ENCODE measurements at places on chromosomes 5 and 9. TPM values are rescaled to one million over a fixed set of nuclear protein-coding genes. Genes with fewer than 3 reads are reported as not detected.

Gene RNF130
- 28.1 TPM for total RNA-seq

Gene ADGRV1
- total RNA-seq, result 0.04 TPM

Gene FNBP1
- total RNA-seq, result 29.7 TPM

Gene CNTNAP3B
- 202 TPM for total RNA-seq

Gene DOK3
- total RNA-seq, result 2.0 TPM

Gene NUTM2F
- not detected for total RNA-seq

Gene CER1
- not detected for total RNA-seq

Gene IER5L
- total RNA-seq, result 13.4 TPM

Gene CAVIN4
- total RNA-seq, result 1.4 TPM

Gene SAPCD2
- 31.1 TPM for total RNA-seq

Gene ROR2
- total RNA-seq, result not detected

Gene PDE6A
- not detected for total RNA-seq

Gene F2RL2
- 0.66 TPM for total RNA-seq

Gene GMCL2
- not detected for total RNA-seq

Gene IL9
- not detected for total RNA-seq

Gene ENG
- total RNA-seq, result 46.5 TPM

Gene DIRAS2
- total RNA-seq, result not detected

Gene DNAI1
- total RNA-seq, result not detected

Gene SLC36A3
- not detected for total RNA-seq

Gene MIER3
- 20.0 TPM for total RNA-seq

Gene PSIP1
- total RNA-seq, result 59.4 TPM

Gene TNIP1
- total RNA-seq, result 87.9 TPM

Gene CCDC180
- 0.74 TPM for total RNA-seq

Gene TLR4
- total RNA-seq, result 51.7 TPM

Gene RXRA
- 19.0 TPM for total RNA-seq

Gene HSPB3
- total RNA-seq, result not detected

Gene GBA2
- total RNA-seq, result 64.9 TPM

Gene DAB2
- total RNA-seq, result 100 TPM

Gene SPTLC1
- total RNA-seq, result 119 TPM

Gene PCDHB6
- total RNA-seq, result 0.07 TPM

Gene ADAMTS19
- total RNA-seq, result not detected

Gene PCDHA4
- 0.42 TPM for total RNA-seq

Gene IRX2
- not detected for total RNA-seq

Gene FAM120AOS
- total RNA-seq, result 32.6 TPM

Gene LRSAM1
- total RNA-seq, result 11.7 TPM

Gene TSSK1B
- not detected for total RNA-seq

Gene SPAG8
- total RNA-seq, result 0.25 TPM

Gene TLE1
- 42.4 TPM for total RNA-seq

Gene MYOZ3
- 0.59 TPM for total RNA-seq

Gene PGM5
- 0.26 TPM for total RNA-seq

Gene GABRP
- 0.33 TPM for total RNA-seq

Gene WDR31
- total RNA-seq, result 1.4 TPM

Gene POLE3
- 52.6 TPM for total RNA-seq

Gene GAS1
- total RNA-seq, result 0.13 TPM

Gene MARCOL
- total RNA-seq, result not detected

Gene CREBRF
- total RNA-seq, result 11.3 TPM

Gene ACTBL2
- total RNA-seq, result not detected

Gene MZB1
- not detected for total RNA-seq

Gene BAAT
- not detected for total RNA-seq

Gene SPATA6L
- 2.5 TPM for total RNA-seq

Gene CENPP
- total RNA-seq, result 5.3 TPM

Gene CATSPER3
- not detected for total RNA-seq

Gene SUSD3
- total RNA-seq, result 0.39 TPM

Gene TOR1A
- total RNA-seq, result 32.6 TPM
